ENCODE measurements at places on chromosomes 13 and 19. TPM values are rescaled to one million over a fixed set of nuclear protein-coding genes. Genes with fewer than 3 reads are reported as not detected.

SLAIN1 gene
- polyA plus RNA-seq, result 6.0 TPM

P2RY11 gene
- polyA plus RNA-seq, result 3.7 TPM

PLPPR3 gene
- not detected for polyA plus RNA-seq

C13orf42 gene
- 0.24 TPM for polyA plus RNA-seq

DNA sequence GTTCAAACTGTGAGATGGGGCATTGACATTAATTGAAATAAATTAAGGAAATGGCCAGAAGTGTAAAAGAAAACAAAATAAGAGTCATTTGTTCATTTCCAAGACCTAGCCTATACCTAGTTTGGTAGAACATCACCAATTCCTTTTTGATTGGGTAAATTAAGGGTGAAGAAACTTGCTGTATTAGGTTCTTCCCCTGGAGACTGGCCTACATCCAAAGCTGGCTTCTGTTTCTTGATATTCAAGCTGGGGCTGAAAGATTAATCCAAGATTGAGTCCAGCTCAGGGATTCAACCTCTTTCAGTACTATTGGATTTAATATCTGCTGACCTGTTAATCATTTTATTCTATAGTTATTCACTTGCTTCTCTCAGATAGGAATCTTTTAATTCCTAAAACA, 183.2 kb downstream of the GPC6 start:
- no peak for DNase-seq

DNA sequence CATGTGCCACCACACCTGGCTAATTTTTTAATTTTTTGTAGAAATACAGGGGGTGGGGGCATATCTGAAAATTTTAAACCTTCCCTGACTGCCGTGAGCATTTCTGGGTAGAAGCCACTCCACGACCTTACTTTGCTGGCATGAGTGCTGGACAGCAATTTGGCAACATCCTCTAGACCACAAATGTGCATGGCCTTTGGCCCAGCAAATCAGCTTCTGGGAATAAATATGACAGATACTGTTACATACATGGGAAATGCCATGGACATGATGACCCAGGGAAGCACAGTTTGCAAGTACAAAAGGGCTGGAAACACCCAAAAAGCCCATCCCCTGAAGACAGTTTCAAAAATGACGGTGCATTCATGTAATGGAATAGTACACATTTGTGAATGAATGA, 3.2 kb upstream of the PVR start:
- no peak for DNase-seq

DNA sequence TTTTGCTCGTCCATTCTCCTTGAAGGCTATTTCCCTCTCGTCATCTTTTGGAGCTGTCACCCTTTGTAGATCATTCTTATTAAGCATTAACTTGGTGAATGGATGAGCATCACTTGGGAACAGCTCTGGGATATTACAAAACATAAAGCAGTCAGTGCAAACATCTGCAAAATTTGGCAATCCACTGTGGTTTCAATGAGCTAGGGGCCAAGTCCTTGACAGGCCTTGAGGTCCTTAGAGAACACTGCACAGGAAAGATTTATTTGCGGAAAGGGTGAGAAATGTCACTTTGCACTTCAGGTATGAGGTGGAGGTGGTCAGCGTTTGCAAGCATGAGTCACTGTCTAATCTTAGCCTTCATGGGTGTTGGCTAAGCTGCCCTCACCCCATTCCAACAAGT, 239.7 kb upstream of the MAB21L1 start:
- DNase-seq, result no peak

- DNase-seq, result no peak
Measured at GRCh38 chr19:9531933-9532332, 6.5 kb downstream of the ZNF426 start.

DNA sequence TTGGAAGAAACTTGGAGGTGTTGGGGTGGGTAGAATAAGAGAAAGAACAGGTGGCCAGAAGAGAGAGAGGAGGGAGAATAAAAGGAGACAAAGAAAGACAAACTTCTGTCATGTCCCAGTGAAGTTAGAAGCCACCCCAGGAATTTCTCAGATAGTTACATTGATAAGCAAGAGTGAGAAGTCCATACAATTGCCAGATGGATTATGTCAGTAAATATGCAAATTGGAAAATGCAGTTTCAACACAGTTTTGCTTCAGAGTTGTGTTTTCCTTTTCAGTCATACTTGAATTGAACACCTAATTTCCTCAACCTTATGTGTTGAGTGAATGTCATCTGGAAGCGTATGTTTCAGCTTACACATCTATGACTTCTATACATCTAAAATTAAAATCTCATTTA, 139.2 kb downstream of the RXFP2 start:
- no peak for DNase-seq

DNA sequence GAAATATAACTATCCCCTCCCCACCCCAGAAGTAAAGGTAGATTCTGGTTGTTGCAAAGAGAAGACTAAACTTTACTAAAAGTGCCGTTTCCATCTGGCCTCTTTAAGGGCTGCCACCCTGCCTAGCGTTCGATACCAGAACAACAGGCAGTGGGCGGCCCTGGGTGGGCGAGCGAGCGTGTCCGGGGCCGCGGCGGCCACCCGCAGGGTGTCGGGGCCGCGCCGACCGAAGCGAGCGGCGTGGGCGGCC, 2.6 kb downstream of the FGF9 start:
- peak; percentile 66 for DNase-seq

GRCh38 chr19:11657307-11657706, 60.0 kb downstream of the ZNF627 start:
- no peak for DNase-seq

GRCh38 chr13:78100486-78100885, 181.9 kb upstream of the EDNRB start:
- no peak for DNase-seq

- DNase-seq, result no peak
Measured at GRCh38 chr19:18701250-18701608, 17.7 kb downstream of the CRTC1 start.
